ENCODE measurements at places on chromosomes 11 and 22. TPM values are rescaled to one million over a fixed set of nuclear protein-coding genes. Genes with fewer than 3 reads are reported as not detected.
A peak's percentile ranks its signal among the peaks of the same experiment; 100 is the strongest.

DNA sequence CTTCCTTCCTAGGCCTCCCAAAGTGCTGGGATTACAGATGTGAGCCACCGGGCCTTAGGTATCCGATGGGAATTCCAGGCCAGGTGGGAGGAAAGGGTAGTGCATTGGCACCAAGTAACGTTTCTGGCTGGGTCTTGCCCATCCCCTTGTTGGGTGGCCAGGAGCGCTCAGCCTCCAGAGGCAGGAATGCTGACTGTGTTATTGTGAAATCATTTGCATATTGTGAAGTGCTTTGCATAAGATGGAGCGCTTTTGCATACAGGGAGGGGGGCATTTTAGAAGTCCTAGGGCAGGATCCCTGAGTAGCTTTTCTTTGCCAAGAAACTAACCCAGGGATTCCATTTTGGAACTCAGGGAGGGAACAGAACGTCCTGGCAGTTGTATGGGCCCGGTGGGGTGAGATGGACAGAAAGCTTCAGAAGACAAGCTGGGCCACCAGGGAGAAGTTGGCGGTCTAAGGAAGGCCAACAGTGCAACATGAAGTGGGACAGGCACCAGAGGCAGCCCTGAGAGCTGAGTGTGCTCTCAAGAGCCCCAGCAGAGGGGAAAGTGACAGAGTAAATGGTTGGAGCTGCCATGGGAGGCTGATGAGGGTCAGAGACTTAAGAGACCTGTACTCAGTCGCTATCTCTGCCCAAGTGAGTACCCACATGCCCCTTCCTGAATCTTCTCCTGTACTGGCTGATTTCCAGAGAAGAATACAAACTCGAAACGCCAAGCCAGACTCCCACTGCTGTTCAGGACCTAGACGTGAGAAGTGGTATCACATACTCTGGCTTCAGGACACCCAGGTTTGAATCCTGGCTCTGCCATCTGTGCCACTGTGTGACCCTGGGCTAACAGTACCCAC is 1.3 kb upstream of the SLC39A13 start:
- H3K4me3 ChIP-seq = peak overlapping the region; percentile 83
- peak overlapping the region; percentile 85 for H3K27ac ChIP-seq
- DNase-seq = no peak

Gene TMEM86A
- 1.6 TPM for total RNA-seq

DNA sequence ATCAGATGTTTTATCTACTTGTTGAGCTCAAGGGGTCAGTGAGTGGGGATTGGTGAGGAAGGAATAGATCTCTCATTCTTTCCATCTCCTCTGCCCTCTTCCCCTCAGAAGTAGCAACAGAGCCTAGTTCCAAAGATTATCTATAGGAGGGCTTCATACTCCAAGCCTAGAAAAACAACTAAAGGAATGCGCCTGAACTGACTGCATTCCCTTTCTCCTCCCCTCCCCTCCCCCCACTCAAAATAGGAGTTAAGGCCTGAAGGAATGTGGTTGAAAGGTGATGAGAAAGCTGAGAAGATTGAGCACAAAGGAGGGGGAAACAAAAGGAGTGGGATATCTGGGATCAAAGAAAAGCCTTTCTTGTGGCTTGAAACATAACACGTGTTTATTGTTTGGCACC is 10.5 kb downstream of the EMSY start:
- H3K27ac ChIP-seq = no peak overlapping the region
- DNase-seq = no peak
- H3K4me3 ChIP-seq = no peak overlapping the region

Gene MS4A4E
- not detected for total RNA-seq

DNA sequence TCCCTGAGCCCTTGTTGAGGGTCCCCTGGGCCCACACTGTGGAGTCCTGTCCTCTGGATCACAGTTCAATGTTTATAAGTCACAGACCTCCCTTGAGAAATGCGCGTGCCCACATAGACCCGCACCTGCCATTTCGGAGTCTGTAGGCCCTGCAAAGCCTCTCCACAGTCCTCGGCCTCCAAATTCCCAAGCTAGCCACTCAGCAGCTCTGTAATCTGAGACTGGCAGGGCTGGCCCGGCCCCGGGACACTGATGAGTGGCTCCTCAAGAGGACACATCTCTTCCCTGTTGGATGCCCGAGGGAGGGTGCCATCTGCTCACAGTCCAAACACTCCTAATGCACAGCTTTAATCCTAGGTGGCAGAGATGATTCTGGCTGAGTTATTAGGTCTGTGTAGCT is 39.1 kb downstream of the B3GAT1 start:
- H3K27ac ChIP-seq = no peak overlapping the region
- H3K27me3 ChIP-seq = peaks cover 59% of the 10 kb centered on the region
- H3K36me3 ChIP-seq = no peaks in the 10 kb centered on the region

Data from PC-3 (cell line).